T-cell (primary cell): ENCODE measurements at places on chromosomes 4 and X. TPM values are rescaled to one million over a fixed set of nuclear protein-coding genes. Genes with fewer than 3 reads are reported as not detected.

Gene PRDX4
- 8.4 TPM for total RNA-seq

Gene TMEM31
- not detected for total RNA-seq

Gene PRSS12
- total RNA-seq = 0.18 TPM

Gene RASGEF1B
- 54.0 TPM for total RNA-seq

Gene CXorf51B
- total RNA-seq = not detected

Gene AR
- total RNA-seq = 0.40 TPM

Gene IGFBP7
- total RNA-seq = 2.1 TPM

Gene BEX5
- 3.9 TPM for total RNA-seq

Gene LNX1
- not detected for total RNA-seq

Gene TXK
- total RNA-seq = 55.3 TPM

- no peak for DNase-seq
Measured at GRCh38 chrX:68721991-68722860, 74.8 kb downstream of the STARD8 start.

DNA sequence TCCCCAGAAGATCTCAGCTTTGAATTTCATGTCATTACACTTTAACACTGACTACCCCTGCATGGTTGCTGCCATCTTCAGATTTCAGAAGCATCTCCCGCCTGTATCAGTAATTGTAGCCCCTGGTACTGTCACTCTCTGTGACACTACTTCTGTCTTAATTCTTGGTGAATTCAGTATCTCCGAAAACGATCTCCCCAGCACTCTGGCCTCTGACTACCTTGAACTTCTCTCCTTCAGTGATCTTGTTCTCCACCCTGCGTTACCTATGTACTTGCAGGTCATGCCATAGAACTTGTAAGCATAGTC is 53.8 kb upstream of the ABCG2 start:
- no peak for DNase-seq

GRCh38 chrX:23052324-23052723 is 52.6 kb downstream of the DDX53 start:
- DNase-seq = no peak

DNA sequence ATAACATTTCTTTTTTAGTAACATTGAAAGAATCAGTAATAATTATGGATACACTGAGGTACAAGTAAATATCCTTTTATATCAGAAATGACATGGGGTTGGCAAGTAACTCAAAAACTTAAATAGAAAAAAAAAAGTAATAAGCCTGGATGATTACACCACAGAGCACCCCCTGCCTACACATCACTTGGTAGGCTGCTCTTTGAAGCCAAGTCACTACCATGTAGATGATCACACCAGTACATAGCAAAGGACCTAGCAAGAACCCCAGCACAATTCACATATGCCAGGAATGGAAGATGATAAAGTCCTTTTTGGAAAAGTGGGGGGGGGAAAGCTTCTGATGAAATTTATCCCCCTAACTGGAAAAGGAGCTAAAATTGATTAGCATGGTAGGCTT is 56.9 kb downstream of the METTL14 start:
- no peak for DNase-seq

- DNase-seq = no peak
Measured at GRCh38 chr4:187236209-187236890, 512.7 kb upstream of the FAT1 start.

- no peak for DNase-seq
Measured at GRCh38 chr4:77800483-77801259, 18.5 kb downstream of the CNOT6L start.

- no peak for DNase-seq
Measured at GRCh38 chrX:73213734-73214425, 771 bp downstream of the NAP1L2 start.

DNA sequence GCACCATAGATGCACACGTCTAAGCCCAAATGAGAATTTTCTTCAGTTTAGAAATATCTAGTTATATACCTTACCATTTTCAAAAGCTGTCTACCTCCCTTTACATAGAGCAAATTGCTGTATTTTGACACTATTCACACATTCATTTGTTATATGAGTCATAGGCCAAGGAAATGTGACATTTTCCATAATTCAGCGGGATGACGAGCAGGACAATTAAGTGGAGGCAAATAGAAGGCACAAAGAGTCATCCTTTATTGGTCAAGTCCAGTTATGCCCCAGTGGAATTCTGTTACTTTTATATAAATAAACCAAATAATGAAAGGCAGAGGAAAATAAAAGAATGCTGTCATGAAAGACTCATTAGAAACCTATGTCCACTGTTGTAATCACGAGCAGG is 27.9 kb downstream of the FGF13 start:
- DNase-seq = no peak

DNA sequence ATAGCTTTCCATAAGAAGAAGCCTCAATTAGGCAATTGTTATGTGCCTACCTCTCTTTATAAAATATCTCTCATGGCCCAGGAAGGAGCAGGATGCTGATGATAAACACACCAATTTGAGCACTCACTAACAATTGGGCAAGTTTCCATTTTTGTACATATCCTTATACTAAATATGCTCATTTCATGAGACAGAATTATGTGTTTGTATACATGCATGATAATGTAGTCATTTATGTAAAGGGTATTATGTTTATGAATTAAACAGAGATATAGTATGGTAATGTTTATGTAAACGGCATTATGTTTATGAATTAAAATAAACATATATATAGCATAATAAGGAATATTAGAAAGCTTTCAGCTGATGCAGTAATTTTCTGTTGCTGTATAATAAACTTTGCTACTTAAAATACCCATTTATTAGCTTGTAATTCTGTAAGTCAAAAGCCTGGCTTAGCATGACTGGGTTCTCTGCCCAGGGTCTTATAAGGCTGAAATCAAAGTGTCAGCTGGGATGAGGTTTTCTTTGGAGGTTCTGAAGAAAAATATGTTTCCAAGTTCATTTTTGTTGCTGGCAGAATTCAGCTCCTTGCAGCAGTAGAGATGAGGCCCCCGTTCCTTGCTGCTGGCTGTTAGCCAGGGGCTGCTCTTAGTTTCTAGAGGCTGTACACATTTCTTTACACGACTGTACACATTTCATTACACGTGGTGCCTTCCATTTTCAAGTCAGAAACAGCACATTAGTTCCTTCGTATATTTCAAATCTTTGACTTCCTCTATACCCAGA is 89.0 kb downstream of the GLRA2 start:
- DNase-seq = no peak

- peak; percentile 44 for DNase-seq
Measured at GRCh38 chrX:78517124-78517523, 142.0 kb downstream of the RTL3 start.

DNA sequence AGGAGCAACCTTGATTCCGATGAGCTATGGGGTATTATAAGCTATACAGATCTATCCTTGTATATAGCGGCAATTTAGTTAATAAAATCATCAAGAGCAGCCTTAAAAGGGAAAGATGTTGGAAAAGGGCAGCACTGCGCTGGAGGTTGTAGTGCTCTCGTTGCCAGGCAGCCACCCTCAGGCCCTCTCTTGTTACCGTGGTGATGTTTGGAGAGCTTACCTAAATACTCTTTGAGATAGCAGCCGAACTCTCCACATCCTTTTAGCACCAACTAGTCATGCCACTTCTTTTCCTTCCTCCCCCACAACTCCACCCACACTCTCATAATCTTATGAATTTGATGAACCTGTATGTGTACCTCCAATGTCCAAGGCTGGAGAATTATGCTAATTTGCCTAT is 3.8 kb upstream of the RADX start:
- peak; percentile 20 for DNase-seq

GRCh38 chr4:180152831-180153230 is 2090.4 kb upstream of the TENM3 start:
- DNase-seq = no peak

DNA sequence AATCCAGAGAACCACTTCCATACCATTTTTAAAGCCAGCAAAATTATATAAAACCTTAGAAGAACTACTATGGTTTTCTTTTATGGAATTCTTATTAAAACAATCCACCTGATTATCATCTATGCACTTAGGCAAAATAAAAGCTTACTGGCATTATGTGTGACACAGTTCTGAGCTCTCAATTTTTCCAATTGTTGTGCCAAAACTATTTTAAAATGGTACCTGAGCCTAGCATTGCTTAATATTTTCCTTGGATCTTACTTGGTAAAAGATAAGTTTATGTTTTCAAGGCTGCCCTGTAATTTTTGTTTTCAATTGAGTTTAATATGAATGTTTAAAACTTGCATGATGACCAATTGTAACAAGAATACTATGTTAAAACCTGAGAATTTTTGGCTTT is 201.3 kb downstream of the MAD2L1 start:
- DNase-seq = no peak

DNA sequence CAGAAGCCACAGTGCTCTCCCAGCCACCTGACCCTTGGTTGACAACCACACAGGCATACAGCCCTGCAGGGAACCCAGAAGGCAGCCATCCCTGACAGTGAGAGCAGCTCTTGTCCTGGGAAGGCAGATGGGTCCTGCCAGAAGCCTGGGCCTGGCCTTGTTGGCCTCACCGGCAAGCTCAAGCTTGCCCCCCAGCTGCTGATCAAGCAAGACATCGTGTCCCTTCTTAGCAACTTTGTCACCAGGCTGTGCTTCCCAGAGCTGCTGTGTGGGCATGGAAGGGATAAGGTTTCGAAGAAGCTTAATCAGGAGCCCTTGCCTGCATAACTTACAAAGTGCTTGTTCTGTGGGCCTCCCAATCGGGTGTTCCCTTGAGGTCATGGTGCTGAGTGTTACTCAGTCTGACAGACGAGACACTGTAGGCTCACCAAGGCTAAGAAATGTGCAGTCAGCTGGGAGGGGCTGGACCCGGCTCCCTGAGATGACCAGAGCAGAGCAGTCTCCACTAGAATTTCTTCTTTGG is 6.8 kb upstream of the ABLIM2 start:
- no peak for DNase-seq

- no peak for DNase-seq
Measured at GRCh38 chr4:128516301-128516969, 228.8 kb upstream of the PGRMC2 start.

GRCh38 chr4:85780664-85781063 is 305.7 kb downstream of the ARHGAP24 start:
- DNase-seq = no peak

GRCh38 chrX:4930426-4930825 is 1217.0 kb upstream of the PRKX start:
- DNase-seq = no peak

DNA sequence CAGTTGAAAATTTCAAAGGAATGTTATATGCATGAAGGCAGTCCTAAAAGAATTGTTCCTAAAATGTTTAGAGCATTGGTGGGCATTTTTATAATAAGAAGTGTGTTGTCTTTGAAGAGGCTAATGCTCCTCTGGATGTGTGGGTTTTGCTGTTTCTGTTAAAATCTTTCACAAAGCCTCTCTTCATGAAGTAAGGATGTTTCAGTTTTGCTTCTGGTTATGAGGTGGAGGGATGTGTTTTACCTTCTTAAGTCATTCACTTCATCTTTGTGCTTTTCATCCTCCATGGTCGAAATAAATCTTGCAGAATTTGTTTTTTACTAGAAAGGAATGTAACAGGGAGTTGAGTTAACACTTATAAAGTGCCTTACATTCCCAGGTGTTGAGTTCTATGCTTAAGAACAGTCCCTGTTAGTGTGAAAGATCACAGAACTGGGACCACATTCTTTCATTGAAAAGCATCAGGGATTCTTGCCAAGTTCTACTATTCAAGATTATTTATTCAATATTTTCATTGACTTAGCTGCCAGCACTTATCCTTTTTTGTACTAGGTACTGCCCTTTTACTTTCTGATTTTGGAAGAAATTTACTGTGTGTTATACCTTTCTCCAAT is 21.1 kb downstream of the FHIP1A start:
- no peak for DNase-seq

DNA sequence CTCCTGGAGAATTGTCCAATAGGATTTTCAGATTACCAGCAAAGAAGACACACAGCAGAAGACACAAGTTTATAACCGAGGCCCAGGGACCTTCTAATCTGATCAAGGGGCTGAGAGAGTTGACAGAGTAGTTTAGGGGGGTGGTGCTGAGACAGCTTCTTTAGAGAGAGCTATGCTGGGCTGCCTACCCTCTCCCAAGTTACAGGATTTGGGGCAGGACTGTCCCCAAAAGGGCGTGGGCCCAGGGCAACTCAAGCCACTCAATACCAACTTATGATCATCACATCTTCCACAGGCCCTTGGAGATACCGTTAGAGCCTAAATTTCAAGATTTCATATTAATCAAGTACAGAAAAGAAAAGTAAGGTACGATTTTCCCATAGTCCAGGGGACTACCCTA is 43.0 kb downstream of the PDHA1 start:
- DNase-seq = no peak

- no peak for DNase-seq
Measured at GRCh38 chr4:149999485-150000074, 78.7 kb upstream of the DCLK2 start.

- no peak for DNase-seq
Measured at GRCh38 chr4:122639181-122639580, 18.3 kb upstream of the IL21 start.

GRCh38 chrX:37320541-37321203 is 28.5 kb upstream of the PRRG1 start:
- DNase-seq = no peak

GRCh38 chrX:15524417-15524816 is 23.8 kb downstream of the BMX start:
- no peak for DNase-seq

DNA sequence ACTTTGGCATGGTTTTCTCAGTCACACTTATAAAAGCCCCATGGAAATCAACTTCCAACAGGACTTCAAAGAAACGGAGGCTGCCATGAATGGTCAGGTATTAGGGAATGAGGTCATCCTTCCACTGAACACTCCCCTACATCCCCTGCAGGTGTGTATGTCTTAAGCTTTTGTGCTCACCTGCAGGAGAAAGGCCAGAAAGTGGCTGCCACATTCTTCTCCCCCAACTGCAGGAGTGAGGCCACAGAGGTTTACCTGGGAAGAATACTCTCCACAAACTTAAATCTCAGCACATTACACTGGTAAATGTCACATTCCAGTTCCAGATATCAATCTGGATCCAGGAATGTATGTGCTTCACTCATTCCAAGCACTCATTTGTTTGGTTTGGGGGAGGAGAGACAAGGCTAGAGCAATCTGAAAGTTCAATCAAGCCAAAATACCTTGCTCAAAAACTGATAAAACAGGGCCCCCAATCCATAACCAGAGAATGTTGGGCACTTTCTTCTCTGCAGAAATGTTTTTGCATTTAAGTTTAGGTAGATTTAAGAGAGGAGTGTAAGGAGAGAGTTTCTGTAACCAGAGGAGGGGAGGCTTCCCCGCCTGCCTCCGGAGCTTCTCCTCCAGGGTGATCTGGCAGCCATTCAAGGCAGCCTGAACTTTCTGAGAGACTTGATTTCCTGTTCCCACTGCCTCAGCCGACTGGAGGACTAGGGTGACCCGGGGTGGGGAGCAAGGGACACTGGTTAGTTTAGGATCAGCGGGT is 15.4 kb downstream of the FAM9C start:
- peak; percentile 13 for DNase-seq

DNA sequence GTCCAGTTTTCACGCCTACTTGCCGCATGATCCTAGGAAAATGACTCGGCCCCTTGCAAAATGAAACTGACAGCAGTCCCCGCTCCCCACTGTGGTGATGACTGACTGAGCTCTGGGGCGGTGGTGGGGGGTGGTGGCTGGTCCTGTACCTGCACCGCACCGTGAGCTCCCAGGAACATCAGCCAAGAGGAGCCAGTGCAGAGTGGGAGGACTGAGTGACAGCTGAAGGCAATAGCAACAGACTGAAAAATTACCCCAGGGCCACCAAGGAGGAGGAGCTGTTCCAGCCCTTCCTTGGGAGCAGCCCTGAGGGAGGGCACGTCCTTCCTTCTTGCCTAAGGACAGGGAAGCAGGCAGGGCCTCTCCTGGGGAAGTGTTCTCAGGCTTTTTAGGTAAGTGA is 2.4 kb upstream of the C4orf50 start:
- DNase-seq = no peak
